PC-9 (cell line): ENCODE measurements at places on chromosomes 5 and 9.

DNA sequence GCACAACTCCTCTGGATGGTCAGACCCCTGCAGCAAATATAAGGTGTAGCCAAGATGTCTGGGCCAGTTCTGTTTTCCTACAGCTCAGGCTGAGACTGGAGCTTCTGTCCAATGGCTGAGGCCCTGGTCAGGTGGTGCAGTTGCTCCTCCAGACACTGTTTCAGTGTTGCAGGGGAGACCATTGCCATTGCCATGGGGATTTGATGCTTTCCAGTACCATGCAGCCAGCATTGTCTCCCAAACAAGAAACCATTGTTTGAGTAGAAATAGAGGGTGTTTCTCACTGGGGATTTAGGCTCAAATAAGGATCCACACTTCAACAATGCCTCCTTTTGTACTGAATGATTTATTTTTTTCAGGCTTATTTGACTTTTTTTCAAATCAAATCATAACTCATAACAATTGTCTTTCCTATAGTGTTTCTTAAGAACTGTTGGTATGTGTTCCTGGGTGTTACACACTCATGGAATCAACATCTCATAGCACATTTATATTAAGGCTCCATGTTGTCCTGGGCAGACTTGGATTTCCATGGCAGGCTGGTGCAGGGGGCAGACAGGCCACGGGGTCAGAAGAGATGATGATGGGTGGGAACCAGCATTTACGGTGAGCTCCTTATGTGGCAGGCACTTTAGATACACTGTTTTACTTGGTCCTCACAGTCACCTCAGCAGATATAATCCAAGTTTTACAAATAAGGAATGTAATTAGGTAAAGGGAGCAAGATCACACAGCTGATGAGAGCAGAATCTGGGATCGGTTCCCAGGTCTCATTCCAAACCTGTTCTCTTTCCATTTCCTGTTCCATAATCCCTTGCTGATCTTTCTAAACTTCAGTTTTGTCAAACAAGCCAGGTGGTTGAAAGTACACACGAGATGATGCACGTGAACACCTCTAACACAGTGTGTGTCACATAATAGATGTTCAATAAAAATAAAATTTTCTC, 95.9 kb upstream of the GNAQ start:
- no peak overlapping the region for H3K27ac ChIP-seq
- H3K4me3 ChIP-seq, result no peak overlapping the region
- no peaks in the 10 kb centered on the region for H3K27me3 ChIP-seq
- H3K36me3 ChIP-seq, result no peaks in the 10 kb centered on the region
- DNase-seq, result no peak

DNA sequence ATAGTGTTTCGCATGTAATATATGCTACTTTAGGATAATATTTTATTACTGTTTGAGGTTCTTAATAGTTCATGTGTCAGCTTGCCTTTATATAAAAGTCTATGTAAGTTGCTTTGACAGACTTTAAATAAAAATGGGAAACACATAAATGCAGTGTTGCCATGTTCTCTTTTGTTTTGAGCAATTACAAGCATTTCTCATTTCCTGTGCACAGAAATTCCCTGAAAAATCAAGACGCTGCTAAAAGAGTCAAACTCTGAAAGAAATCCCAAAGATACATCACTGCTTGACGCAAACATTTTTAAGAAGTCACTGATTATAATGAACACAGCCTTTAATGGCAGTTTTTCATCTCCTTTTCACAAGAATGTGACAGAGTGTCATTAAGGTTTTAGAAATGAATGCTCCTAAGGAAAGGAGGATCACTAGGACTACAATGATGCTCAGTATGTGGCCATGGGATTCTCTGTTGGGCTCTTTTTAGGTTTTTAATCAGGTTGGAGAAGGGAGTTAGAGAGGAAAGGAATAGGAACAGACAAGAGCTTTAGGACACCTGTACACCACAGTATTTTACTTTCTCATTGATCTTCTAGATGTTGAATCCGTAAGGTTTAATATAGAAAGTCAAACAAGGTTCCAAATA, 29.4 kb downstream of the ZCCHC7 start:
- no peak overlapping the region for H3K4me3 ChIP-seq
- DNase-seq, result no peak
- H3K36me3 ChIP-seq, result no peaks in the 10 kb centered on the region
- H3K4me1 ChIP-seq, result no peaks in the 10 kb centered on the region
- H3K27me3 ChIP-seq, result no peaks in the 10 kb centered on the region

- no peak overlapping the region for H3K4me3 ChIP-seq
- H3K4me1 ChIP-seq, result 0 out of 2 replicates have a peak, but pooled peaks cover 7% of the 10 kb centered on the region
- H3K27ac ChIP-seq, result no peak overlapping the region
- H3K36me3 ChIP-seq, result no peaks in the 10 kb centered on the region
These were observed 115.0 kb upstream of the HAND1 start for GRCh38 chr5:154593071-154593470.

GRCh38 chr5:92337772-92338234, 954.7 kb upstream of the ARRDC3 start:
- DNase-seq, result peak; percentile 36
- no peaks in the 10 kb centered on the region for H3K36me3 ChIP-seq
- H3K27me3 ChIP-seq, result no peaks in the 10 kb centered on the region
- no peaks in the 10 kb centered on the region for H3K4me1 ChIP-seq
- no peak overlapping the region for H3K27ac ChIP-seq
- H3K4me3 ChIP-seq, result no peak overlapping the region

DNA sequence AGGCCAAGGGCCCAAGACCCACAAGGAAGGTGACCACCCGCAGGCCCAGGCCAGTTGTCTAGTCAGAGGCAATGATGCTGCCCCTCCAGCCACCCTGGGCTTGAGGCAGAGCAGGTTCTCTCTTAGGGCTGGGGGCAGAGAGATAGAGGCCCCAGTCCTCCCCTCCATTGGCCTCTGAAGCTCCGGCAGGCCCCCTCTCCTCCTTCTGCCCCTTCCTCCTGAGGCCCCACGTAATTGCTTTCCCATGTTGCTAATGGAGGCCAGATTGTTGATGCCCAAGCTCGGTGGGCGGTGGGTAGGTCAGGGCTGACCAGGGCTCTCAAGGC, 26.6 kb upstream of the ENHO start:
- H3K27ac ChIP-seq, result no peak overlapping the region
- H3K4me3 ChIP-seq, result no peak overlapping the region
- H3K36me3 ChIP-seq, result no peaks in the 10 kb centered on the region

- H3K27me3 ChIP-seq, result no peaks in the 10 kb centered on the region
- DNase-seq, result no peak
- H3K4me3 ChIP-seq, result no peak overlapping the region
These were observed 63.6 kb upstream of the TNPO1 start for GRCh38 chr5:72752909-72753308.

DNA sequence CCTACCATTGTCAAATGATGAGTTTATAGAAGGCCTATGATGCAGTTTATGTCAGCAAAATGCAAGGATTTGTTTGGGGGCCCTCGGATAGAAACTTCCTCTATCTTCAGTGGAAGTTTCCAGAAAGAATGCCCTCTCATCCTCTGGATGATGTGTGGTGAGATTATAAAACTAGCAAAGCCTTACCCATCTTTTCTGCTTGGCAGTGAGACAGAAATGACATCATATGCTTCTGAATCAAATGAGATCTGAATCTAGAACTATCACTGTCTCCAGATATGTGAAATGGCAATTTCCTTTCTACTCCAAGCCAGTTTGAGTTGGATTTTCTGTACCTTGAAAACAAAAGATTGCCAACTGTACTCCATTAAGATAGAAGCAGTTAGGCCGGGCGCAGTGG, 60.4 kb upstream of the CKMT2 start:
- H3K27ac ChIP-seq, result no peak overlapping the region
- H3K4me1 ChIP-seq, result no peaks in the 10 kb centered on the region
- no peak overlapping the region for H3K4me3 ChIP-seq
- no peaks in the 10 kb centered on the region for H3K27me3 ChIP-seq
- no peak for DNase-seq
- no peaks in the 10 kb centered on the region for H3K36me3 ChIP-seq

GRCh38 chr9:121383715-121384114, 13.7 kb upstream of the STOM start:
- H3K36me3 ChIP-seq, result no peaks in the 10 kb centered on the region
- H3K4me3 ChIP-seq, result no peak overlapping the region
- no peak for DNase-seq
- H3K27me3 ChIP-seq, result no peaks in the 10 kb centered on the region

DNA sequence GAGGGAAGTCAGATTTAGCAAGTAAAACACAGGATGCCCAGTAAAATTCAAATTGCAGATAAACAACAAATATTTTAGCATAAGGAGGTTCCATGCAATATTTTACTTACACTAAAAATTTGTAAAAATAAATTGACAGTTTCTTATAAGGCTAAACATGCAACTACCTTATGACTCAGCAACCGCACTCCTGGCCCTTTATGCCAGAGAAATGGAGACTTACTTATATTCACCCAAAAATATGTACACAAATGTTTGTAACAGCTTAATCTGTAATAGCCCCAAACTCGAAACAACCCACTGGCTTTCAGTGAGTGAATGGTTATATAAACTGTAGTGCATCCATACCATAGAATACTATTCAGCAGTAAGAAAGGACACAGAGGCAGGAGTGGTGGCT, 28.6 kb upstream of the TRIM14 start:
- no peak overlapping the region for H3K4me3 ChIP-seq
- H3K36me3 ChIP-seq, result no peaks in the 10 kb centered on the region
- H3K27ac ChIP-seq, result peak overlapping the region; percentile 91
- peaks cover 69% of the 10 kb centered on the region for H3K4me1 ChIP-seq
- no peaks in the 10 kb centered on the region for H3K27me3 ChIP-seq
- no peak for DNase-seq

DNA sequence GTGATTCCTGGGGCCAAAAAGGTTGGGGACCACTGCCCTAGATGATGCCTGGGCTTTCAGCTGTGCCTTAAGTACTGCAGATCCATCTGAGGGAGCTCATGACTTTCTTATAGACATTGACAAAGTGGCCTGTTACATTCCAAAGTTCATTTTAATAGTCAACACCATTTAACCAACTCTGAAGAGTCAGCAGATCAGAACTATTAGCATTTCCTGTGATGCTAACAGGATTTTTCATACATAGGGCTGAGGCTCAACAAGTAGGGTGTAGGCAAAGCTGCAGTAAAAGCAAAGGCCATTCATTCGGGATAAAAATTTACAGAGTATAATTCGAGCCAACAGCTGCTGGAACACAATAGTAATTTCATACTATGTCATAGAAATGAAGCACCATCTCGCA, 105.4 kb downstream of the LPAR1 start:
- no peak for DNase-seq
- no peak overlapping the region for H3K27ac ChIP-seq
- no peak overlapping the region for H3K4me3 ChIP-seq
- no peaks in the 10 kb centered on the region for H3K27me3 ChIP-seq
- H3K4me1 ChIP-seq, result no peaks in the 10 kb centered on the region

DNA sequence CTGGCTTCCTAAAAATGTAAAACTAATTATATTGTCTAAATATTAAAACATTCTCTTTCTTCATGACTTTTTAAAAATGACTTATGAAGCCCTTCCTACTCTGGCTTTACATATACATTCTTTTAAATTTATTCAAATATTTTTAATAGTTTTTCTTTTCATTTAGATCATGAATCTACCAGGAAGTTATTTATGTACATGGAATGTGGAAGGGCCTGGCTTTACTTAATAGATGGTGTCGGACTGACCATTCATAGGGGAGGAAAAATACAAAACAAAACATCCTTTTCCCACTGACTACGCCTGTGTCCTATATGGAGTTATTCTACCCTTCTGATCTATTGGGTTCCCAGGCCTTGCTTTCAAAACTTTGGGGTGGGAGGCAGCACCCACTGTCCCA, 129.8 kb downstream of the MACROH2A1 start:
- H3K27ac ChIP-seq, result no peak overlapping the region
- no peaks in the 10 kb centered on the region for H3K36me3 ChIP-seq
- no peak for DNase-seq
- H3K4me3 ChIP-seq, result no peak overlapping the region
- no peaks in the 10 kb centered on the region for H3K27me3 ChIP-seq

DNA sequence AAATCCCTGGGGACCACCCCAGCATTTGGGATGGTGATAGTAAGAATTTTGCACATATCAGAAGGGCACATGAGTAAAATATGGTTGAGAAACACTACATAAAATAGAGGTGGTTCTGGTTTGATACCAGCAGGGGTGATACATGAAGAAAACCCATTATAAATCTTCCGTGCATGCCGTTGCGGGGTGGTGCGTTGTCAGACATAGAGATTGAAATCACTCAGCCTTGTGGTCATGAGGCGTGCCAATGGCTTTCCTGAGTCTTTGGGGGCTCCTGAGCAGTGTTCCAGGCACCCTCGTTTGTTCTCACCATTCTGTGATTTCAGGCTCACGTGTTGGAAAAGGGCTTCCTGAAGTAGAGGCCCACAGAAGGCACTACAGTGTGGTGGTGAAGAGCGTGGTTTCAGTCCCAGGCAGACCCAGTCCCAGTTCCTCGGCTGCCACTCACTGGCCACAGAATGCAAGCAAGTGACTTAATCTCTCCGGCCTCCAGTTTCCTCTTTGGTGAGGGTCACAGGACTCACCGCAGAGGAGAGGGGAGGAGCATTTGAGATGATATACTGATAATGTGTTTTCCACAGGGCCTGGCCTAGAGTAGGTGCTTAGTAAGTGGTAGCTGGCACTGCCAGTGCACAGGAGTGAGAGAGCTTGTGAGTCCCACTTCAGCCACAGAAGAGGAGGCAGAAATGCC, 20.5 kb upstream of the GLRX start:
- H3K36me3 ChIP-seq, result no peaks in the 10 kb centered on the region
- DNase-seq, result peak; percentile 73
- no peaks in the 10 kb centered on the region for H3K27me3 ChIP-seq
- H3K4me3 ChIP-seq, result no peak overlapping the region
- H3K4me1 ChIP-seq, result peaks cover 30% of the 10 kb centered on the region
- peak overlapping the region; percentile 75 for H3K27ac ChIP-seq

- peak; percentile 43 for DNase-seq
- no peak overlapping the region for H3K4me3 ChIP-seq
- no peak overlapping the region for H3K27ac ChIP-seq
- no peaks in the 10 kb centered on the region for H3K4me1 ChIP-seq
- H3K27me3 ChIP-seq, result no peaks in the 10 kb centered on the region
These were observed 17.0 kb downstream of the NIPSNAP3B start for GRCh38 chr9:104780796-104781395.

DNA sequence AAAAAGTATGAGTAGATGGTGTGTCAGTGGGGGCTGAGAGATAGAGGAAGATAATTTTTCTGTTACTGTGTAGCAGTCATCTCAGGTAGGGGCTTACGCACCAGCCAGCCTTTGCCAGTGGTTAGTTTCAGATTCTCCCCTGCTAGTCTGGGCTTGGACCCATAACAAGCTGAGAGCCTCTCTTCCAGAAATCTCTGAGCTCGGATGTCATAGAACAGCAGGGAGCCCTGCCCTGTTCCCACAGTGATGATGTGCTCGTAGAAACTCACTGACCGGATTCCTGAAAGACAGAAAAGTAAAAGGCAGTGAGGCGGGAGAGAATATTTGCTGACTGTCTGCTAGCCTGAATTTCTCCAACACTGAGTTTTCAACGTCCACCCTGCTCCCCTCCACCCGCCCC, 37.2 kb downstream of the DCAF12 start:
- no peaks in the 10 kb centered on the region for H3K4me1 ChIP-seq
- DNase-seq, result no peak

DNA sequence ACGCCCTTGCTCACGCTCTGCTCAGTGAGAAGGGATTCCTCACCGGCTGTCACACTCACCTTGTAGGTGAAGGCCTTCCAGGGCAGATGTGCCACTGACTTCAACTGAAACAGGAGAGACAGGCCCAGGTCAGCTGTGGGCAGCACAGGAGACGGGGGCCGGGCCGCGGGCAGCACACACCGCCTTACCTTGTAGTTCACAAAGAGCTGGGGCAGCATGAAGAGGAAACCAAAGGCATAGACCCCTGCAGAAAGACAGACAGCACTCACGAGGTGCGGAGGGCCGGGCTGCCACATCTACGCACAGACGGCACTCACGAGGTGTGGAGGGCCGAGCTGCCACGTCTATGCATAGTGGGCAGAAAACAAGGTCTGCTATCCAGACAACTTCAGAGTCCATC, 23.3 kb downstream of the CLPTM1L start:
- H3K4me3 ChIP-seq, result no peak overlapping the region
- peaks cover 43% of the 10 kb centered on the region for H3K36me3 ChIP-seq
- H3K27me3 ChIP-seq, result no peaks in the 10 kb centered on the region
- no peak overlapping the region for H3K27ac ChIP-seq
- H3K4me1 ChIP-seq, result peaks cover 24% of the 10 kb centered on the region
